ENCODE measurements at places on chromosomes 5 and 9.

GRCh38 chr9:113964495-113965170 is 88.5 kb downstream of the ZNF618 start:
- no peak for DNase-seq

GRCh38 chr9:89563571-89564345 is 41.1 kb upstream of the GADD45G start:
- DNase-seq: no peak

DNA sequence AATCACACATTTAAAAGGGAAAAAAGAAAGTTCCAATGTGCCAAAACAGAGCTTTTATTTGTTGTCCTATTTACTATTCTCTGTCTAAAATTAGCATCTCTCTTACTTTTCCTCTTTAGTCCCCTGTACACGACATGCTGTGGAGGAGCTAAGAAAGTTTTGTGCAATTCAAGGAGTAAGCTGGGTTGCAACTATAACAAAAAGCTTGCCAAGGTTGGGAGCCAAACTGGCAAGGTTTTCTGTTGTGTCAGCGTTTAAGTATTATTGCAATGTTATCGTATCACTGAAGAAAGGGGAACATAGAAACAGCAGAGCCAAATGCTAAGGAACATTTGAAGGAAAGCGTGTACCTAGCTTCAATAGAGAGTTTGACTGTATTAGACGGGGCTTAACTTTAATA is 680.8 kb downstream of the CETN3 start:
- no peak for DNase-seq

GRCh38 chr9:37994639-37995347 is 74.2 kb downstream of the SHB start:
- DNase-seq: peak; percentile 30

DNA sequence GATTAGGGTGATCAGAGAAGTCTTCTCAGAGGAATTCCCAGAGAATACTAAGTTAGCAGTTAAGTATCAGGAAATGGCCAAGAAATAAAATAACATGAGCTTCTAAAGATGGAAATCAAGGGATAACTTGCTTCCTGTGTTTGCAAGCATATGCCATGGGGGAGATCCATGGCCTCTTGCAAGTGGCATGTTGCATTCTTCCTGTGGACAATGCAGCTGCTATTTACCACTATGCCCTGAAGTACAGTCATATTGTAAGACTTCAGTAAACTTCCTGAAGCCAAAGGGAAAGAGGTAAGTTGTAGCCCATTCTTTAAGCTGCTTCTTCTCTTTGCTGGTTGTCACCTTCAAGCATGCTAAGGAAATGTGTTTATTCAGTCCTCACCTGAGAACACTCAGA is 154.7 kb upstream of the RUSC2 start:
- no peak for DNase-seq

DNA sequence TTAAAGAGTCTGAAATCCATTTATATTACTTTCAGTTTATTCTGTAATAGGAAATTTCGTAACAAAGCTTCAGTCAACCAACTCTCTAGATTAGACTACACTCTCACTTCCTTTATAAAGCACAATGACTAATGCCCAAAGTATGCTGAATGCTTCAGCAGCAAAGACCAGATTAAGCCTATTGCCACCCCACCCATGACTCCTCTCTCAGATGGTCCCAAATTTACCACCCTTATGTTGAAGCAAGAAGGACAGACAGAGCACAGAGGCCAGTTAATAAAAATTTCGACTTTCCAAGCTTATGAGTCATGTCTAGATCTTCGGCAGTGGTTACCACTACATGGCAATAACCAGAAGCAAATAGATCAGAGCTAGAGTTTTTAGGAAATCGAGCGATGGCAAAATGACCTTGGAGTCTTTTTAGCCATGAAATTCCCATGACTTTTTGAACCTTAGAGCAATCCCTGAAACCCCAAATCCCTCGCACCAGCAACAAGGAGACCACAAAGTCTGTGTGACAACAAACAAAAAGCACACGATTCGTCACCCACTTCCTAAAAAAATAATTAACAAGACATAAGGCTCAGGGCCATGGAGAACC is 287.8 kb upstream of the RASA1 start:
- DNase-seq: no peak

- no peak for DNase-seq
These were observed 4.8 kb upstream of the TEX10 start for GRCh38 chr9:100357501-100357900.

DNA sequence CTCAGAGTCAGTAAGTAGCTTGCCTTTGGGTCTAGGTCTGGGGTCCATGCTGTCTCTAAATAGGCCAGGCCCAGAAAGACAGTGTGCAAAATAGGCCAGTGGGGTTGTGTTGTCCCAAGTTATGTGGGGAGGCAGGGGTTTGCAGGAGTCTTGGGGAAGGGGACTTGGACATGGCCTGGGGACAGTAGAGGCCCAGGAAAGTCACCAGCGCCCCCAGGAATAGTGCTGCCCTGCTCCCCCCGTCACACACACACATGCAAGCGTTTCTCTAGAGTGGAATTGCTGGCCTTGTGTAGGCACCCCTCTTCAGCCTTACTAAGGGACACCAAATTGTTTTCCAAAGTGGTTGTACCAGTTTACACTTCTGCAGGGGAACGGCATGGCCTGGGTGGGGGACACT is 227.5 kb downstream of the PBX3 start:
- DNase-seq: no peak

- DNase-seq: no peak
These were observed 516 bp upstream of the DMRT2 start for GRCh38 chr9:1049641-1050040.

All from stimulated activated CD4-positive, alpha-beta T cell treated with anti-CD3 and anti-CD28 coated beads, Interleukin-2, amount 100 ng/mL, for 24 hours (primary cell).